Activated naive CD4-positive, alpha-beta T cell (primary cell): ENCODE measurements at places on chromosomes 6 and 20.

DNA sequence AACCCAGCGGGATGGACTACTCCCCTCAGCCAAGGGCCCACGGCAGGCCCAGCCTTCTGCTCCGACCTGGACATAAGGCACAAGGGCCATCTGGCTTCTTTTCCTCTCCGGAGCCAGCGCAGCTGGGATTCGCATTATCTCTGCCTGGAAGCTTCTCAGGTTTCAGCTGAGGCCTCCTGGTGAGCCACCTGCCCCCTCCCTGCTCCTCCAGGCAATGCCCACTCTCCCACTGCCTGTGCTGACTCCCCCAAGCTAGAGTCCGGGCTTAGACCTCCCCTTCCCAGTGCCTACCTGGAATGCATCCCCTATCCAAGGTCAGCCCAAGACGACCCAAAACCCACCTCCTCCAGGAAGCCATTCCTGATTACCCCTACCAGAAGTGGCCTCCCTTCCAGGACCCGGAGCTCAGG is 60.7 kb downstream of the EZR start:
- DNase-seq, result no peak

- no peak for DNase-seq
These were observed 21.6 kb downstream of the TOX2 start for GRCh38 chr20:43936104-43936770.

- DNase-seq, result no peak
These were observed 25.3 kb downstream of the PPARD start for GRCh38 chr6:35367646-35368037.

GRCh38 chr6:168122011-168122410 is 43.0 kb upstream of the FRMD1 start:
- no peak for DNase-seq

DNA sequence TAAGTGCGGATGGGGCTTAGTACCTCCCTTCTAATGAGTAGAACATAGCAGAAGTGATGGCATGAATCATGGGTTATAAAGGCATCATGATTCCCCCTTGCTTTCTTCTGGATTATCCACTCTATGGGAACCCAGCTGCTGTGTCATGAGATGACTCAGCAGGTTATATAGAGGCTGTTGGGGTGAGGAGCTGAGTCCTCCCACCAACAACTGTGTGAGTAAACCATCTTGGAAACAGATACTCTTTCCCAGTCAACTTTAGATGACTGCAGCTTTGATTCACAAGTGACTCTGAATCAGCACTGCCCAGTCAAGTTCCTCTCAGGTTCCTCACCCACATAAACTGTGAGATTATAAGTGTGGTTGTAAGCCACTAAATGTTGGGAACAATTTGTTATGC is 46.3 kb downstream of the FAM83B start:
- DNase-seq, result no peak

DNA sequence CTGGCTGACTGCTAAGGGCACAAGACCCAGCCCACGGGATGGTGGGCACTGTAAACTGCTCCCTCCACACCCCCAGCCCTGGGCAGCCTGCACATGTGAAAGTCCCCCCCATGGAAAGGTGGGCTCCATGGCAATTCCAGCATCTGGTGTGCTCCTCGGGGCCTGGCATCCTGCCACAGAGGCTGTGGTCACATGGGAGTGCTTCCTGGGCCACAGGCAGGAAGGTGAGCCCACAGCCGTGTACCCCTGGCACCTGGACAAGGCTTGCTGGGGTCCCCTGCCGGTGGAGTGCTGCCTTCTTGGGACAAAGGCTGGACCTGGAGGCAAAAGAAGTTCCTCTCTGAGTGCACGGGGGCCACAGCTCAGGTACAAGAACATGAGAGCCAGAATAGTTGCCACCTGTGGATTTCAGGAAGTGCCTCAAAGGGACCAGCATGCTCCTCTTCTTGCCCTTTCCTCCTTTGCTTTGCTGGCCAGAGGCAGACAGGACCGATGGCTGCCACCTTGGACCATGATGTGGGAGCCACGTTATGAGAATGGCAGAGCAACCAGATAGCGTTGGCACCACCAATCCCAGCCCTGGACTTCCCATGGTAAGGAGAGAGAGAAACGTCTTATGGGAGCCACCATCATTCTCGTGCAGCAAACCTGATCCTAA is 120.2 kb upstream of the MLN start:
- no peak for DNase-seq

DNA sequence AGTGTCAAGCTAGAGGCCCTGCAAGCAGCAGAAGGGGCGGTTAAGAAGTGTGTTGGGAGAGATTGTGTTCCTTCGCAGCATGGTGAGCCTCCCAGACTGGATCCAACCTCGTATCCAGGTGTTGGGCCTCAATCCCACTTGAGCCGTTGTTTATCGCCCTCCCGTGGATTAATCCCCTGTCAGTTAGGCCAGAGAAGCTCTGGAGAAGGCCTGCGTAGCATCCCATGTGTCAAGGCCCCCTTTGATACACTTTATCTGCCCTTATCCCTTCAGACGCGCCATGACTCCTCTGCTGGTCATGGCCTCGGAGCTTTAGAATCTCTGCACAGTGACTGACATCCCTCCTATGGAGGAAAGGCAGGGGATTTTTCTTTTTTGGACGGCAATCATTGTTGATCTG is 181.0 kb downstream of the ZFP64 start:
- no peak for DNase-seq

DNA sequence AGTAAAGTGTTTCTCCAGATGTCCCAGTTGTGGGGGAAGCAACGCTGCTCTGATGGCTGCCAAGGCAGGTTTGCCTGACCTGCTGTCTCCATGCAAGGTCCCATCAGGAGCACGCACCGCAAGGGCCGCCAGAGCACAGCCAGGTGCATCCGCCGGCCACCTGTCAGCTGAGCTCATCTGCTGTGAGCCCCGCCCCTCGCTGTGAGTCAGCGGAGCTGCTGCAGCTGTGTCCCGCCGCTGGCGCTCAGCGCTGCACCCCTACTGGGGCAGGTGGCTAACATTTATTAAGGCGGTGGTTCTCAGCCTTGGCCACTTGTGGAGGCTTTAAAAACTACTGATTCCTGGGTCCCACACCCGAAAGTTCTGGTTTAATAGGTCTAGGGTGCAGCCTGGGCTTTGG is 225.7 kb downstream of the UST start:
- DNase-seq, result no peak

DNA sequence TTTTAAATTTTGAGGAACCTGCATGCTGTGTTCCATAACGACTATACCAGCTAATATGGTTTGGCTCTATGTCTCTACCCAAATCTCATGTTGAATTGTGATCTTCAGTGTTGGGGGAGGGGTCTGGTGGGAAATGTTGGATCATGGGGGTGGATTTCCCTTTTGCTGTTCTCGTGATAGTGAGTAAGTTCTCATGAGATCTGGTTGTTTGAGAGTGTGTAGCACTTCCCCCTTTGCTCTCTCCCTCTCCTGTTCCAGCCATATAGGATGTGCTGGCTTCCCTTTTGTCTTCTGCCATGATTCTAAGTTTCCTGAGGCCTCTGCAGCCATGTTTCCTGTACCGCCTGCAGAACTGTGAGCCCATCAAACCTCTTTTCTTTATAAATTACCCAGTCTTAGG is 61.8 kb upstream of the NEDD9 start:
- DNase-seq, result no peak

DNA sequence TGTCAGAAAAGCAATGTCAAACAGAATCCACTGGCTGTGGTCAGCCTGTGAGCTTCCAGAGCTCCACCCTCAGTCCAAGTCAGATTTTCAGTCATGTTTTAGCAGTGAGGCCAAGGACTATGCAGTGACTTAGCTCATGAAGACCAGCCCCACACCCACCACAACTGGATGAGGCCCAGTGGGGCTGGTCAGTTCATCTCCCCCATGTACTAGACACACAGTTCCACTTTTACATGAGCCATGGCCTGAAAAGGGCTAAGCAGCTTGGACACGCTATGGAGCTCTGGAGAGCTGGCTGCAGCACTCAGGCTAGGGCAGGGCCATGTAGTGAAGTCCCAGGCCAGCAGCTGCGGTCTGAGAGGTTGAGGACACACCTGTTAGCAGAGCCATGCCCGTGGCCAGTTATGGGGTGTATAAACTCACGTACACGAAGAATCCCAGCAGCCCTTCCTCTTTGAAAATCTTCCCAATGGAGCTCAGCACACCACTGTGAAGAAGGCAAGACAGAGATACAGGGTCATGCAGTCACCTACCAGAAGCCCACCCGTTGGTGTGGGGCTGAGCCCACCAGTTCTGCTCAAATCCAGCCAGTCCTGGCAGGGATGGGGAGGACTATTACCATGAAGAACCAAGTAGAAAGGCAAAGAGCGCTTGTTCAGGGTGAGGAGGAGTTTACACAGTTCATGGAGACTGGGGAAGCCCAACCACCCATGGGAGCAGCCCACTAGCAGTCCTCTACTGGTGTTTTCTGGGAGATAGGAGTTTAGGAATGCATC is 10.6 kb downstream of the MTCH1 start:
- DNase-seq, result no peak

- DNase-seq, result no peak
These were observed 660.2 kb downstream of the HTR1B start for GRCh38 chr6:76803038-76803580.

GRCh38 chr6:134379076-134379475 is 61.2 kb upstream of the SGK1 start:
- DNase-seq, result no peak

DNA sequence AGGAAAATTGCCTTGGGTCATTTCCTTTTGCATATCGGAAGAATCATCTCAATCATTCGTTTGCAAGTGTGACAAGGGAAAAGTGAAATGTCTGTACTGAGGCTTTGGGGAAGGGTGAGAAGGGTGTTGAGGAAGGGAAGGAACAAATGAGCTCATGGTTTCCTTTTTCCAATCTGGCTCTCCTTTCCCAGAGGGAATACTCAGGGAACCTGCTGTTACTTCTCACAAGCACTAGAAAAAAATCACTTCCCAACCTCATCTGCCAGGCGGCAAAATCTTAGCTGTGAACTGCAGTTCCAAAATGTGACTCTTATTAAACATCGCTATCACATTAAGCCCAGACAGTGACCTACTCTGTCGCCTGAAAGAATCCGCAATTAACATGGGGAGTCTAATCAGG is 258.1 kb downstream of the ZNF217 start:
- no peak for DNase-seq

DNA sequence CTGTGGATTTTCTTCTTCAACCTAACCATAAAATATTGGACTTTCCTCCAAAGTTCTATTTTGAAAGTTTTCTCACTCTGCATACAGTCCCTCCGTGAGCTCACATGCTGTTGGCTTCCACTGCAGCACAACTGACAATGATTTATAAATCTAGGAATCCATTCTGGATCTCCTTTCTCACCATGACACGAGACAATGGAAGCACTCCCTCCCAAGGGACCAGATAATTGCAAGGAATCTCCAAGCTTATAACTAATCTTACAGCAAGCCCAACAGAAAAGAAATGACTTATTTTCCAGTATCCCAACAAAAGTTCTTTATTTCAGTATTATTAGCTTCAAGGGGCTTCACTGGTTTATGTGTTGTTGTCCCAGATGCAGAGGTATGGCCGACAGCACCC is 729.0 kb downstream of the RFPL4B start:
- DNase-seq, result no peak
